Gastrocnemius medialis (tissue), 4 donors: ENCODE measurements at places on chromosomes 7 and 10. TPM values are rescaled to one million over a fixed set of nuclear protein-coding genes. Genes with fewer than 3 reads are reported as not detected.

DNA sequence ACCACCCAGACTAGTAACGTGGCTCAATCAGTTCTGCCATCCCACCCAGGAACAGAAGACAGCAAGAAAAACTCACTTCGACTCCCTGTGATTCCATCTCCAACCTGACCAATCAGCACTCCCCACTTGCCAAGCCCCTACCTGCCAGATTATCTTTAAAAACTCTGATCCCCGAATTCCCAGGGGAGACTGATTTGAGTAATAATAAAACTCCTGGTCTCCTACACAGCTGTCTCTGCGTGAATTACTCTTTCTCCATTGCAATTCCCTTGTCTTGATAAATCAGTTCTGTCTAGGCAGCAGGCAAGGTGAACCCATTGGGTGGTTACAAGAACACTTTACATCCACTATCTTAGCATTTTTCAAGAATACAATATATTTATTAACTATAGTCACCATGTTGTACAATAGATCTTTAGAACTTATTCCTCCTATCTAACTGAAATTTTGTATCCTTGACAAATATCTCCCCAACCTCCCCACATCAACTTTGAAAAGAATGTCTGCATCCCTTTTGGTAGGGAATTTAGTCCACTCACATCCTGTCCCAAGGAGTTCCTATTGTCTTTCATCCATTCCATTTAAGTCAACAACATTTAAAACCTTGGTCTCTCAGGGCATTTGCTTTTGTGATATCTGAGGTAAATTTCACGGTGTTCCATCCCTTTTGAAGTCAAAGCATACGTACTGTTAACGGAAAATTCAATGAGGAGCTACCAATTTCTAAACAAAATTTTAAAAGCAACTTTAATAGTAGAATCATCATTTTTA, 163.7 kb downstream of the MACC1 start:
- no peak overlapping the region for H3K27ac ChIP-seq
- H3K4me3 ChIP-seq, result no peak overlapping the region
- no peaks in the 10 kb centered on the region for H3K4me1 ChIP-seq
- no peaks in the 10 kb centered on the region for H3K36me3 ChIP-seq

- H3K4me3 ChIP-seq, result no peak overlapping the region
- no peaks in the 10 kb centered on the region for H3K4me1 ChIP-seq
- no peak overlapping the region for H3K27ac ChIP-seq
- DNase-seq, result no peak
Observed at GRCh38 chr7:90188281-90188680, 23.3 kb upstream of the STEAP2 start.

DNA sequence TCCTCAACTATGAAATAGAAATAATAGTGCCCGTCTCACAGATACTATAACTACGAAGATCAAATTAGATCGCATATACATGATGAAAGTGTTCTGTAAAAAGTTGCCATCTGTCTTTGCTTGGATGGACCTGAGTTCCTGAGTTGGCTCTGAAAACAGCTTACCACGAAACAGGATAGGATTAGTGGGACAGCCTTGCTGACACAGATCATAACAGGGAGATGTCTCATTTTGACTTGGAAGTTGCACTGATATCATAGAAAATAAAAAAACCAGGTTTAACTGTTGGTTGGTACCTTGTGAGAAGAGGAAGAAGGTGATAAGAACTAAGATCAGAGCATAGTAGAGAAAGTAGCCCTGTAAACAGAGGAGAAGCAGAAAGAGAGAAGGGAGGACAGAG, 79.3 kb upstream of the AGBL3 start:
- peaks cover 5% of the 10 kb centered on the region for H3K4me1 ChIP-seq
- no peaks in the 10 kb centered on the region for H3K27me3 ChIP-seq
- no peaks in the 10 kb centered on the region for H3K36me3 ChIP-seq
- DNase-seq, result no peak
- no peak overlapping the region for H3K27ac ChIP-seq

GRCh38 chr10:36494371-36494770, 631.0 kb upstream of the ANKRD30A start:
- no peak for DNase-seq
- H3K4me3 ChIP-seq, result no peak overlapping the region
- H3K27ac ChIP-seq, result no peak overlapping the region
- H3K27me3 ChIP-seq, result no peaks in the 10 kb centered on the region
- H3K4me1 ChIP-seq, result no peaks in the 10 kb centered on the region

The ZKSCAN5 gene
- 12.3 TPM for total RNA-seq
